Endothelial cell (in vitro differentiated cells): ENCODE measurements at places on chromosomes 6 and 20.

- DNase-seq: no peak
These were observed 11.5 kb downstream of the TMEM63B start for GRCh38 chr6:44138717-44139350.

GRCh38 chr6:31053873-31054272 is 43.6 kb downstream of the MUC22 start:
- DNase-seq: no peak

GRCh38 chr6:67640484-67640883 is 994.6 kb upstream of the ADGRB3 start:
- DNase-seq: no peak

- no peak for DNase-seq
These were observed 50.0 kb downstream of the ISM1 start for GRCh38 chr20:13271098-13271497.

GRCh38 chr20:50294164-50295088 is 103.8 kb downstream of the CEBPB start:
- no peak for DNase-seq

- no peak for DNase-seq
These were observed 268.6 kb downstream of the QKI start for GRCh38 chr6:163683105-163683622.

DNA sequence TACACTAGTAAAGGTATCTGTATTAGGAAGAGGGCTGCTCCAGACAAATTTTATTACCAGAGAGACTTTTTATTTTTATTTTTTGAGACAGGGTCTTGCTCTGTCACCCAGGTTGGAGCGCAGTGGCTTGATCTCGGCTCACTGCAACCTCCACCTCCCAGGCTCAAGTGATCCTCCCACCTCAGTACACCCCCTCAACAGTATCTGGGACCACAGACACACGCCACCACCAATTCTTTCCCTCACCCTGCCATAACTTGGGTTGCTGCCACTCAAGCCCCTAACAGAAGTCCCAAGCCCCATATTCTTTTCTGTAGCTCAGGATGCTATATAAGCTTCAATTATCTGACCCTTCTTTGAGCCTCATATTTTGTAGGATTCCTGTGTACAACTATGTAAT is 6.9 kb downstream of the BCL2L1 start:
- DNase-seq: no peak

DNA sequence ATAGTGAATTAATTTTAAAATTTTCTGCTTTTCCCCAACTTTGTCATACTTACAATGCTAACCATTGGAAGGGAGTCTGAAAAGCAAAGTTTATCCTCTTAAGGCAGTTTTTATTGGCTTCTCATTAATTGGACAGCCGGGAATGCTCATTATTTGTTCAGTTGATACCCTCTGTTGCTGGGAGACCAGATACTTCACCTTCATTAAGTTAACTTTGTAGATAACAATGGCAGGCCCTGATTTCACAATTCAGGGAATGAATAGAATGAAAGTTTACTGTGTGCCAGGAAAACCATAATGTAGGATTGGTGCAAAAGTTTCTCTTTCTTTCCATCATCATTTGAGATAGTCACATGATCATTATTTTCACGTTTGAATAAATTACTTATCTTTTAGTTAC is 49.0 kb downstream of the COL19A1 start:
- no peak for DNase-seq

DNA sequence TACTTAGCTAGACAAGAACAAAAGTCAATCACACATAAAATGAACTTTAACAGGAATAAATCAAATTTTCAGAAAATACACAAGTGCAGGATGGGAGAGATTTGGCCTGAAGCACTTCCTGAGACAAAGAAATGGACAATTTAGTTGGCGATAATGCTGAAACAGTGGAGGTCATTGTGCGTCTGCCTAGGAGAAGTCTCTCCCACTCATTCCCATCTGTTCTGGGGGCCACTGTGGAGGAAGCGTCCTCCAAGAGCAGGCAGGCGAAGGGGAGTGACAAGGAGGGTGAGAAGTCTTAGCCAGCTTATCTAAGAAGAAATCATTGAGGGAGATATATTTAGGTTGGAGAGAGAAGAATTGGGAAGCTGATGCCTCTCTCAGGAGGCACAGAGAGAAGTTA is 10.2 kb upstream of the TMEM242 start:
- DNase-seq: no peak

DNA sequence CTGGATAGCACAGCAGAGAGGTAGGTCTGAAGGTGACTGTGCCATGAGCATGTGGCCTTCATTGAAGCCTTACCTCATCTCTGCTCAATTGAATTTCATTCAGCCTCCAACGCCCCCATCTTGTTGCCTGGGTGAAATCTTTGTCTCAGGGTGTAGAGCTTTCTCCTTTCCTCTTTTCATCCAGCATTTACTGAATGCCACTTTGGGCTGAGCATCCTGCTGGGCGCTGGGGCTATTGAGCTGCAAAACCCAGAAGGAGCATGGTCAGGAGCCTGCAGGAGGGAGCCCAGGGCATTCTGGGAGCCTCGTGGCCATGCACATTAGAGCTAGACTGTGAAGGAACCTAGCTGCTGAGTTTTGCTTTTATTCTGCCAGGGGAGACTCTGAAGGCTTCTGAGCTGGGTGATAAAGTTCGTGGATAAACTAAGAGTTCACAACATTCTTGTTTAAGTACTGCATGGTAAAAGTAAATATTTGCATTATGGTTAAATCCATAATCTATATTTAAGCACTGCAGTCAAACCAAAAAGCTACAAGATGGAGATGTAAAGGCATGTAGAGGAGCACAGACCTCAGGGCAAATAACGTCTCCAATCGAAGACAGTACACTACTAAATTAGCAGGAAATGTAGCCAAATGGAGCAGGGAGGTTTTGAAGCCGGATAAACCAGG is 13.2 kb upstream of the ASXL1 start:
- DNase-seq: no peak

DNA sequence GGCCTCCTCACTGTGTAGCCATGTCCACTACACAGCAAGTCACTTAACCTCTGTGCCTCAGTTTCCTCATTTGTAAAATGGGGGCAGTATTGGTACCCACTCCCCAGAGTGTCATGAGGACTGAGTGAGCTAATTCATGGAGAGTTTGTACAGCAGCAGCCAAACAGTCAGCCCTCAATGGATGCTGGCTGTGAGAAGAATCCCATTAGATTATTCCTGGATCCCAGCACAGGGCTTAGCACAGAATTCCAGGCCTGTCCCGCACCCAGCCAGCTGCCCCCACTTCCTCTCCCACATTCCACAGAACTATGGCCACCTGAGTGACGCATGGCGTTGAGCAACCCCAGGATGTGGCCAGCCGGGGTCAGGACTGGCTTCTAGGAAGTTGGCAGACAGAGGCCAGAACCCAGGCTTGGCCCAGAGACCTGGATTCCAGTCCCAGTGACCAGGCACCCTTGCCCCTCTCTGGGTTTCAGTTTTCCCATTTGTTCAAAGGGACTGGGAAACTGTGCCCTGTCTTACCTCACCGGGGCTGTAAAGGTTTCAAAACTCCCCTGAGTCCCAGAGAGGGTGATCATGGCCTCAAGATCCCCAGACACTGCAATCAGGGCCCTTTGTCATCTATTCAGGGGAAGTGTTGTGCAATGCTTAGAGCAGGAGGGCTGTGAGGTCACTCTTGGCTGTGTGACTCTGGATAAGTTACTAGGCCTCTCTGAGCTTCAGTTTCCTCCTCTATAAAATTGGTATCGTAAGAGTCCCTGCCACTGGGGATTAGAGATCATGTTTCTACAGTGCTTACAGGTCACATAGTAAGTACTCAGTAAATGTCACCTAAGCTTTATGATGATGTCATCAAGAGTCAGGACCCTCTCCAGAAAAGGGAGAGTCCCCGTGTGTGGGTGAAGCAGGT is 3.0 kb upstream of the TGM2 start:
- DNase-seq: peak; percentile 30

DNA sequence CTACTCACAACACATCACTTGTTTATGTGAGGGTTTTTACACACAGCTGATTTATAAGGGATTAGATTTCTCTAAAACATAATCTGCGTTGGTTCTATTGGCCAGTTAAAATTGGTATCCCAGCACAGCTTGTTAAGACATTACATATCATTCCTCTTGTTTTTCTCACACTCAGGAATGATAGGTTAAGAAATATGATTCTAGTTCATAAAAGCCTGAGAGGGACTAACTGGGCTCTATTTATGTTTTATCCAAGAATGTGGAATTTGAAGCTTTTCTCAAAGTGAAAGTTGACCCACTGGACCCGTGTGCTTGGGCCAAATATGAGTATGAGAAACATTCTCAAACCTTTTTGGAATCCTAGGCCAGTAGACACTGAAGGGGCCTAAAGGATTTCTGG is 117.3 kb downstream of the TMEM170B start:
- no peak for DNase-seq

- DNase-seq: no peak
These were observed 256.7 kb upstream of the CNR1 start for GRCh38 chr6:88422831-88423230.

DNA sequence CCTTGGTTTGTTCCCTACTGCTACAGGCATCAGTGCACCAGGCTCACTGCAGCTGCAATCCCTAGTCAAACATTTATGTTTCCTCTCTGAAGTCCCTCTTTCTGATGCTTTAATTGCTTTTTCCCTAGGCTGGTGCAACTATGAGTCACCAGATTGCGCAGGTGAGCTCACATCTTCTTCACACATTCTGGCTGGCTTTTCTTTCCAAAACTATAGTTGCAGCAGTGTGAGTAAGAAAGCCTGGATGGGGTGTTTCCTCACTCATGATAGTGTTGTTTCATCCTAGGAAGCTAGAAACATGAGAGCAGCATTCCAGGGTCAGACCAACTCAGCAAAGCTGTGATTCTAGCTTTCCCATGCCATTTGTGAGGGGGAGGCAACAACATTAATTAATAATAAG is 296.4 kb downstream of the PAX1 start:
- no peak for DNase-seq

DNA sequence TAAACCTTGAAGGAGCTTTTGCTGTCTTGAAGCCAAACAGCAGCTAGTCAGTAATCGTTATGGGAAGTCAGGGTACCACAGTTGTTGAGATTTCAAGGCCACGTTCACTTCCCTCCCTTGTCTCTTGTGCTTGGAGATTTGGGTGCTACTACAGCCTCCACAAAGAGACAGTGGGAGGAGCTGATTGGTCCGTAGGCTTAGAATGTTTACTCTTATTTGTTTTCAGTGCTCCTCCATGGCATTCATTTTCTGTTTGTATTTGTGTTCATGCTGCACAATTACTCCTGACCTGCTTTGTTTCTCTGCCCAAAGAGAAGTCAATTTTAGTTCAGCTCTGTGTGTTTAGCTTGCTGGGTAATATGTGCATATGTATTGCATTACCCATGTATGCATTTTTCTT is 147.7 kb downstream of the PRL start:
- DNase-seq: no peak

GRCh38 chr6:168193816-168194721 is 115.1 kb upstream of the FRMD1 start:
- DNase-seq: no peak

DNA sequence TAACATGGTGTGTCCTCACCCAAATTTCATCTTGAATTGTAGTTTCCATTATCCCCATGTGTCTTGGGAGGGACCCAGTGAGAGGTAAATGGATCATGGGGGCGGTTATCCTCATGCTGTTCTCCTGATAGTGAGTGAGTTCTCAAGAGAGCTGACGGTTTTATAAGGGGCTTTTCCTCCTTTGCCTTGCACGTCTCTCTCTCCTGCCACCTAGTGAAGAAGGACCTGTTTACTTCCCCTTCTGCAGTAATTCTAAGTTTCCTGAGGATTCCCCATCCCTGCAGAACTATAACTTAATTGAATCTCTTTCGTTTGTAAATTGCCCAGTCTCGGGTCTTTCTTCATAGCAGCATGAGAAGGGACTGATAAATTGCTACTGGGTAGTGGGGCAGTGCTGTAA is 789.3 kb downstream of the FRK start:
- no peak for DNase-seq

- no peak for DNase-seq
These were observed 79.5 kb downstream of the BCAS1 start for GRCh38 chr20:53990768-53991450.

- peak; percentile 94 for DNase-seq
These were observed 2.7 kb downstream of the SLC32A1 start for GRCh38 chr20:38726804-38727606.
